Endodermal cell (in vitro differentiated cells): ENCODE measurements at places on chromosomes 5 and 9.
A peak's percentile ranks its signal among the peaks of the same experiment; 100 is the strongest.

DNA sequence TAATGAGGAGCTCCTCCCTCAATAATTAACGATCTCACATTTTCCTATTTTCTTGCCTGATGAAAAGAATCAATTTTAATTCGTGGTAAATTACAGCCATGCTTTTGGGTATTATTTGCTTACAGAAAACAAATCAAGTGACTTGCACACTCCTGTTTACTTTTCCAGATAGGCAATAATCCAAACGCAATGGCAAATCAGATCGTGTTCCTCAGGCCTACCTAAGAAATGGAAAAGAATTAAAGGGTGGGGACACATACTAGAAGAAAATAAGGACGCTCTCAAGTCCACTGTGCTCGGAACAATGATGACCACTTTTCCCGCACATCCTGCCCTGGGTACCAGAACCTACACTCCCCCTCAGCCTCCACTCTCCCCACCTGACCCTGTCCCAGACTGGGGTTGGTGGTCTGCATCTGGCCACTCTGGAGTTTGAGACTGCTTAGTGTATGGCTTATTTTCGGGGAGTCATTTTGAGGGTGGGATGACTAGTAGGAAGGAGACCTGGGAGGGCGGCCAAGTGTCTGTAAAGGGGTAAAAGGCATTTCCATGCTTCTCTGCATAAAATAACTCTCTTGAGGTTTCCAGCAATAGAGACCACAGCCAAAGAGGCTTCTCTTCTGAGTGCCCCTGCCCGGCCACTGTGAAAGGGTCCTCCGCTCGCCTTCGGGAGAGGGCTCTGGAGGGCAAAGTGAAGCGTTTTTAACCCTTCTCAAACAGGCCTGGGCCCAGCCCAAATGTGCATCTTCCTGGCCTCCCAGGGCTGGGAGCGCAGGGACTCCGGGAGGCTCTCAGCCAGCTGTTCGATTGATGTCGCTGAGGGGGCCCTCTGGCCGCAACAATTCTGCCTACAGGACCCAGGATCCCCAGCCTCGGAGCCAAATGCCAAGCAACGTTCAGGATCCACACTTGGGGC, 4.5 kb upstream of the OTP start:
- DNase-seq = peak; percentile 79

DNA sequence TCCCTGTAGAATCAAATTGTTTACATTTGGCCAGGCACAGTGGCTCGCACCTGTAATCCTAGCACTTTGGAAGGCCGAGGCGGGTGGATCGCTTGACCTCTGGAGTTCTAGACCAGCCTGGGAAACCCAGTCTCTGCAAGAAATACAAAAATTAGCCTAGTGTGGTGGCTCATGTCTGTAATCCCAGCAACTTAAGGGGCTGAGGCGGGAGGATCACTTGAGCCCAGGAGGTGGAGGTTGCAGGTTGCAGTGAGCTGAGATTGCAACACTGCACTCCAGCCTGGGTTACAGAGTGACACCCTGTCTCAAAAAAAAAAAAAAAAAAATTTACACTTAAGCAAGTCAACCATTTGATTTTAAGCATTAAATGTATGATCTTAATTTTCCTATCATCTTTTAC, 17.5 kb upstream of the IQGAP2 start:
- DNase-seq = no peak

DNA sequence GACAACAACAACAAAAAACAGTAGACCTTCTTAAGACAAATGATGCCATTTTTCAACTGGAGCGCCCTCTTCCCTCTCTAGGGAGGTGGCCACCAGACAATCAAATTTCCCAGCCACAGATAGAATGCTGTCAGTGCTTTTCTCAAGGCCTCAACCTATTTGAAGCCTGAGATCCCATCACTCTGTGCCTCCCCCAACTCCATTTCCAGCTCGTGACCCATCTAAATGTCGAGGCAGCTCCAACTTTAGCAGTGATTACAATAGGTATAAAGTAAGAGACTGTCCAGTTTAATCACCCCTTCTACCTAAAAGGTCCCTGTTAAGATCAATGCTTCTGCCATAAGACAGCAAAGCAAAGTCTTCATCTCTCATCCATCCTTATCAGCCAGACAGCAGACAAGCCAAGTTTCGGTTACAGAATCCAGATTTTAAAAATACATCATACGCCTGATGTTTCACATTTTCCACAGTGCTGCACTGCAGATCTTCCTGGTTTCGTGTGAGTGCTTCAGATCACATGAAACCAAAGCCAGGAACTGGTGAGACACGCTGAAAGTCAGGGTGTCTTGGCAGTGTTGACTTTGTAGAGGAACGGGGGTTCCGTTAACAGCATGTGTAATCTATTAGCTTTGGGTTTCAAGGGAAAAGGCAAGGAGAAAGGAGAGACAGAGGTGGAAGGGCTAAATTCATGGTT, 447.8 kb downstream of the ENC1 start:
- DNase-seq = no peak

- no peak for DNase-seq
These were observed 161.5 kb upstream of the SLC28A3 start for GRCh38 chr9:84502066-84502465.

GRCh38 chr5:62030326-62030725, 275.7 kb upstream of the KIF2A start:
- DNase-seq = no peak

DNA sequence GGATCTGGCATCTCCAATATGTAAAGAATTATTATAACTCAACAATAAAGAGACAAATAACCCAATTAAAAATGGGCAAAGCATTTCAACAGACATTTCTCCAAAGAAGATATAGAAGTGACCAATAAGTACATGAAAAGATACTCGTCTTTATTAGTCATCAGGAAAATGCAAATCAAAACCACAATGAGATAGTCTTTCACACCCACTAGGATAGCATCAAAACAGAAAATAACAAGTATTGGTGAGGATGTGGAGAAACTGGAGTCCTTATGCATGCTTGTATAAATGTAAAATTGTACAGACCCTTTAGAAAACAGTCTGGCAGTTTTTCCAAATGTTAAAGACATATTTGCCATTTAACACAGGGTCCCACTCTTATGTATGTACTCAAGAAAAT, 39.1 kb upstream of the ITGA1 start:
- no peak for DNase-seq

- DNase-seq = no peak
These were observed 79.3 kb downstream of the TLE1 start for GRCh38 chr9:81609782-81610739.

DNA sequence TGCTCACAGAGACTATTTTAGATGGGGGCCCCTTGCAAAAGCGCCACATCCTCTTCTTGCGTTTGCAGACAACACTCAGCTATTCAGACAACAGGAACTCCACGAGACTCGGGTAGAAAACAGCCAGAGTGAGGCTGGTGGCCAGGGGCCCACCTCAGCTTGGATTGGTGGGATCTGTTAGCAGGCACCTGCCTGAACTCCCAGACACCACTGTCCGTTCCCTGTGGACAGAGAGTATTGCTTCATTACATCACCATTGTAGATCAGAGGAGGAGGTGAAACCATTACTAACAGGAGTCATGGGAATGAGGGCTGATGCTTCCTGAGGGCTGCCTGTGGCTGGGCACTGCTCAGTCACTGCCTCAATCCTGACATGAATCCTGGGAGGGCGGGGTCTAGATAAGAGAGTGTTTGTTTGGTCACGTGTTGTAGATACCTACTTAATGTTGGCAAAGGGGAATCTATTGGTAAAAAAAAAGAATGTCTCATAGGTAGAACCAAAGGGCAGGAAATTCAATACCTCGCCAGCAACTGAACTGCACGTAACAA, 4.4 kb upstream of the RAPGEF1 start:
- no peak for DNase-seq

DNA sequence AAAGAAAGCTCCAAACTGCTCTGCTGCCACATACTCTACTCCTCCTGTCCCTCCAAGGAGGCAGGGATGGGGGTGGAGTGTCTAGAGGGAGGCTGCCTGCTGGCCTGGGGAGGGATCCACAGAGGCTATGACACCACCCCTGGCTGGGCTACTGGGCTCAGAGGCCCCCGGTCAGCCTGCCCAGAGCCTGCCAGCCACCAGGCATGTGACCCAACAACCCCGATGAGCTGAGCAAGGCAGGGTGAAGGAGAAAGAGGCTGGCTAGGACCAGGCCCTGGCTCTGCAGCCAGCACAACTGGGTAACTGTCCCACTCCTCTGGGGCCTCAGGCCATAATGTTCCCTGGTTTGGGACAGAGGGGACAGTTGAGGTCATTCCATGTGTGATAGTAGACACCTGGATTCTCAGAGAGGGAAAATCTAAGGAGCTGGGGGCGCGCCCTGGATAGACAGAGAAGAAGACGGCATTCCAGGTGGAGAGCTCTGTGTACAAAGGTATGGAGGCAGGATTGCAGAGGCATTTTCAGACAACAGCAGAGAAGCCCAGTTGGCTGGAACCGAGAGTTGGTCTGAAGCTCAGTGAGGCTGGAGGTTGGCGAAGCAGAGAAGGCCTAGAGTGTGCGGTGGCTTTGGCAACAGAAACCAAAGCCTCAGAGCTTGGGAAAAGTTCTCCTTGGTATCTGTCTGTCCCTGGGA, 33.8 kb upstream of the IL17B start:
- no peak for DNase-seq

- DNase-seq = peak; percentile 85
These were observed 12.0 kb downstream of the URM1 start for GRCh38 chr9:128383007-128383753.

DNA sequence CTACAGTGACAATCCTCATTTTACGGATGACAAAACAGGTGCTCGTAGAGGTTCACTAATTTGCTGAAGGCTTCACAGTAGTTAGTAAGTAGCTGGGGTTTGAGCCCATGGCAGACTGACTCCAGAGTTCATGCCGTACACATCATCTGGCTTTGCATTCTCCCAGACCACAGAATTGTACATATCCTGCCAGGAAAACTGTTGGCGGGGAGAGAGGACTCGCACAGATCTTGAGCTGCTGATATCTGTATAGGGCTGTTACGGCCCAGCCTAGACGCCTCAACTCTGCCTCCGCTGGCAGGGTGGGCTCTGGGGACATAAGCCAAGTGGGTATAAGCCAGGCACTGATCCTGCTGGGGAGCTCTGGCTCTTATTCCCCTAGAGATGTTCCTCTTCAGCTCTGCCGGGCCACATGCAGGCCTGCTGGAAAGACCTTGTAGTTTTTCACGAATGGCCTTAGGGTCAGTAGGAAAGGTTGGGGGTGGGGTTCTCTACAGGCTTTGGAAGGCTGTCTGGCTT, 16.3 kb downstream of the LARP1 start:
- peak; percentile 75 for DNase-seq

DNA sequence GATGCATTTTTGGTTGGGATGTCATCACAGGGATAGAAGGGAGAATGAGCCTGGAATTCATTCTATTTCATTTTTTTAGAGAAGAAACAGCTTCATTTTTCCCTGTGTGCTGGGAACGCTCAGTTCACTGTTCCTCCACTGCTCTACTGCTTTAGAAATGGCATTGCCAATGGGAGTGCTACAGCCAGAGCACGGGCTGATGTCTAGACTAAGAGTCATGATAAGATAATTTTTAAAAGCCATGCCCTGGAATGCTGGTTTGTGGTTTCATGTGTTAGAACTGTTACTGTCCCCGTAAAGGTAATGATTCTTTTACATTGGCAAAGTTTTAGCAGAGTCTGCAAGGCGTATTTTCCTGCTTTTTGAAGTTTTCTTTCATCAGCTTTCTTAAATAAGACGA, 119.6 kb downstream of the SEMA6A start:
- no peak for DNase-seq

DNA sequence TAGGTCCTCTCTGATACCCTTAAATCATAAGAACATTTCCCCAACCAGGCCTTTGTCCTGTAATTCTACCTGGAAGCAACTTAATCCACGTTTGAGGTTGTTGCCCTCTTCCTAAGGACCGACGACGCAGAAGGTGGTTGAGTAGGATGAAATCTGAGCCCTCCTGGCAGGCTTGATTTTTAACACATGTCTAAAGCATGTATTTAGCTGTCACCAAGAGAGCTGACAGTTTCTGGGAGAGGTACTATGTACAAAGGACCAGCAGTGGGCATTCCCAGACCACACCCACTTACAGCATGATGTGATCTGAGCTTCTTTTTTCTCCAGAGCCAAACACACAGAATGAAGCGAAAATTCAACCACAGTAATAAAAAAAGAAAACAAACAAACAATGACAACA, 260.9 kb downstream of the SH3GL2 start:
- no peak for DNase-seq

DNA sequence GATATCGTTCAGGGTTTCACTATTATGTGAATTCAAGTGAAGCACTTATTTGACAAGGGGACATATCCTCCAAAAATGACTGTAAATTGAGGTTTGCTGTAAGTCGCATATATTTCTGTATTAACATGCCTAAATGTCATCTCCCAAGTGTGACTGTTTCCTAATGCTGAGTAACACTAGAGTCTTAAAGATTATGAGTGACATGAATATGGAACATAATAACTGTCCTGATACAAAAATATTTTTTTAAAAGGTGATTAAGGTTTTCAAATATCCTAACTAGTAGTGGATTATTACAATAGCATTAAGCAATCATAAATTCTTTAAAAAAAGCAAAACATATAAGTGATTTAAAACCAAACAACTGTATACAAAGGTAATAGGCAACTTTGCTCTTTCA, 3.6 kb downstream of the NFIB start:
- no peak for DNase-seq

DNA sequence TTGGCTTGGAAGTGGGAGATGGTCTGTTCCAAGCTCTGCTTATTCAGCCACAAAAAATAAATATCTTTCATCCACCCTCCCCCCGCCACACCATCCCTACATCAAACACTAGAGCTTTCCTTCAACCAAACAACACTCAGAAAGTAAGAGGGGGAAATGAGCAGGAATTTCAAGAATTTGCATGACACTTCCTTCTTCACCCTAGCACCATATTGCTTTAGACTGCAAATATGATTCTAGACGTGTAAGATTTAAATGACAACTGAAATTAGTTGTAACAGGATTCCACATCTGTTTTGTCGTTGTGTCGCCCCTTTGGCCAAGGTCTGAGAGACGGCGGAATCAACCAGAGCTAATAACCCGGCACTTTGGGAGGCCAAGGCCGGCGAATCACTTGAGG, 88.5 kb downstream of the NDFIP1 start:
- peak; percentile 61 for DNase-seq

GRCh38 chr9:93049491-93049890, 9.0 kb upstream of the SUSD3 start:
- DNase-seq = no peak

- peak; percentile 81 for DNase-seq
These were observed 112.3 kb downstream of the DPYSL3 start for GRCh38 chr5:147397616-147398015.

GRCh38 chr5:80192507-80193241, 63.2 kb downstream of the SERINC5 start:
- peak; percentile 56 for DNase-seq

DNA sequence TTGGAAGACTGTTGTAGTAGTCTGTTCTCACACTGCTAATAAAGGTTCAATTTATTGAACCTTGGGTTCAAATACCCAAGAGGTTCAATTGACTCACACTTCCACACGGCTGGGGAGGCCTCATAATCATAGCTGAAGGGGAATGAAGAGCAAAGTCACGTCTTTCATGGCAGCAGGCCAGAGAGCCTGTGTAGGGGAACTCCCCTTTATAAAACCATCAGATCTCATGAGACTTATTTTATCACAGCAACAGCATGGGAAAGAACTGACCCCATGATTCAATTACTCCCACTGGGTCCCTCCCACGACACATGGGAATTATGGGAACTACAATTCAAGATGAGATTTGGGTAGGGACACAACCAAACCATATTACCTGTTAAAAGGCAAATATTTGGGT, 268.2 kb downstream of the TMEM167A start:
- no peak for DNase-seq

GRCh38 chr5:170307575-170308465, 10.2 kb upstream of the LCP2 start:
- no peak for DNase-seq
